ENCODE measurements at places on chromosomes 11 and 22.

DNA sequence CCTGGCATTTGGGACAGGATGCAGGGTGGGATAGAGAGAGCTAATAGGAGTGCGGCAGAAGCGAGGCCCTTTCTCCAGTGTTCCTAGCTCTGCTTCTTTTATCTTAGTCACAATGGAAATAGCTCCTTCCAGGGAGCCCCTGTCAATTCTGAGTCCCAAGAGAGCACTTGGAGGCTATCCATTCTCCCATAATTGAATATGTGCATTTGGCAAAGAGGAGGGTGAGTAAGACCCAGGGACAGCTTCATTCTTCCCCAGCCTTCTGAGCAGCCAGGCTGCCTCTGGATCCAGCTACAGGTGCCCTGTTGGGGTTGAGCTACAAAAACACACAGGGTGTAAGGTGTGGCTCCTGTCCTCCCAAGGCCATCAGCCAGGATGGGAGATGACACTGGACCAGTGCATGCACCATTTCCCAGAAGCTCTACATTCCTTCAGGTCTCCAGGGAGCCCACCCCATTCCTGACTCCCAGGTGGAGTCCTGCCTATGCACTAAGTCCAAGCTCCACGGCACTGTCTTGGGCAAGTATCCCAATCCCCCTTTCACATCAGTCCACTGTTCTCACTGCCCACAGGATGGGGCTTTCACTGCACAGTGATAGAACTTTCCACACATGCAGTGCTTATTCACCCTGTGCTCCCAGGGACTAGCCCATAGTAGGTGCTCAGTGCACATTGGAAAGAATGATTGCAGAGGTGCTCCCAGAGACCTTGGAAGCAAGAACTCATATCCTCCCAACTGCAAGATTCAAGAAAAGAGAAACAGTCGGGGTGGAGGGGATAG is 6.2 kb downstream of the MS4A10 start:
- no peak for DNase-seq

DNA sequence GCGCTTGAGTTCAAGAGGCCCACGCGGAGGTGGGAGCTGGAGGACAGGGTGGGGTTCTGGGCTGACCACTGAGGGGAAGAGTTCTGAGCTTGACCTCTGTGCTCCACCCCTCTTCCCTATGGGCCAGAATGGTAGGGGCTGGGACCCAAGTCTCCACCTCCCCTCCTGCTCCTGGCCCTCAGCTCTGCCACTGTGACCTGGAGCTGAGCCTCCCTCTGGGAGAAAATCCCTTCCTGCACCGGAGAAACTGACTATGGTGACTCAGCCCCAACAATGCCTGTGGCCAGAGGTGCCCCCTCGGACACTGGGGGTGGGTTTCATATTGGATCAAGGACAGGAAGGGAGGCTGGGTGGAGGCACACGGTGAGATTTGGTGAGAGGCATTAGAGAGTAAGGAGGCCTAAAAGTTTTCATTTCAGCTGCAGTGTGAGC is 23.0 kb downstream of the RELT start:
- DNase-seq = no peak

GRCh38 chr11:31325160-31325559 is 44.4 kb downstream of the DCDC1 start:
- DNase-seq = peak; percentile 18

DNA sequence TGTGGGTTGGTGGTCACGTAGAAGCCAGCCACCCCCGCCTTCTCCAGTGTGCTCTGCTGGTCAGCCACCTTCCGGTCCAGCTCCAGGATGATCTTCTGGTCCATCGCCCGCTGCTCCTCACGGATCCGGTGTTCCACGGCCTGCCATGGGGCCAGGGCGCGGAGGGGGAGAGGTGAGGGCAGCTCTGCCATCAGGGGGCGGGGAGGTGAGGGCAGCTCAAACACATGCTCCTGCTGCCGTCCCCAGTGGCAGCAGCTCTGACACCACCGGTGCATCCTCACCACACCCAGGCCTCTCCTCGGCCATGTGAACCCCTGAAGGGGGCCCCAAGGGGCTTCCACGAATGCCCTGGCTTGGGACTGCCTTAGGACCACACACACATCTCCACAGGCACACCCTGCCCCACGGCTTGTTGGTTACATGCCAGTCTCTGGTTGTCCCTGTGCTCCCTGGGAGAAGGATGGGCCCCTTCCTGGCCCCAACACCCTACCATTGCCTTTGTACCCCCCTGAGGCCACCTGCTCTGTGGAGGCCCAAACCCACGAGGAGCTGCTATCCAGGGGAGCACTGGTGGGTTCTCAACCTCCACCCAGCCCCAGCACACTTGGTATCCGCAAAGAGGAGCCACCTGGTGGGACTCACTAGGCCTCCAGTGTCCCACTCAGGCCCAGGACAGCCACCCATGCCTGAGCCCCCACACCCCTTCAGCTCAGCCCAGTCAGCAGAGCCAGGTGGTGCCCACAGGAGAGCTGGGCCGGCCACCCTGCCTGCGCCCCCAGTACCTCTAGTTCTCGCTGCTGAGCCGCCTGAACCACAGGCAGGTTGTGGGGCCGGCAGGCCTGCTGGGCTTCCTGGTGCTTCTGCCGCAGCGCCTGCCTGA is 4.3 kb downstream of the DGCR6L start:
- DNase-seq = no peak

- no peak for DNase-seq
Observed at GRCh38 chr11:44244639-44245310, 65.2 kb downstream of the ALX4 start.

DNA sequence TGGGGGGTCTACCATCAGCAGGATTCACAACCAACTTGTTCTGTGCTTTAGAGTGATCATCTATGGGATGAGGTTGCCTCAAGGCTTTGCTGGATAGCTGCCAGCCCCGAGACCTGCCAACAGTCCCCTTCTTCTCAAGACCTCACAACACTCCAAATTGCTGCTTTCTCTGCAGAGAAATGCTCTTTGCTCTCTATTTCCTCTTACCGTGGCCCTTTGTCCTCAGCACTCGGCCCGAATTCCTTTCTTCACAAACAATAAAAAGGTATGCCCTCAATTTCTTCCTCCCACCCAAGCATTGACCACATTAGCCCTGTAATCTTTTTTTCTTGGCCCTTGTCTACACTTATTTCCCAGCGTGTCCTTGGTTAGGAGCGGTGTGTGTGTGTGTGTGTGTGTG is 147.4 kb upstream of the SNX19 start:
- no peak for DNase-seq

DNA sequence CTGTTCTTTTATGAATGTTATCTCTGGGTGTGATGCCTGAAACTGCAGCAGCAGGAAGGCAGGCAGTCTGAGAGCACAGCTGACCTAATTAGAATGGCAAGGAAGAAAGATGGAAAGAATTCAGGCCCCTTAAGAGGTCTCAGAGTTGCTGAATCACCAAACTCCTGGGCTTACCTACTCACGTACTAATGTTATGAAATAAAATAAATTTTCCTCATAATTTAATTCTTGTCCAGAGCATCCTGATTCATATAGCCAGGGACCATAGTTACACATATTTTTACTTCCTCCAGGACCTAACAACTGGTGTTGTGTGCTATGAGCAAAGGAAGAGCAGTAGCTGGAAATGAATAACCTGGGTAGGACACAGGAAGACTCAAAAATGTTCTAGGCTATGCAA is 41.9 kb downstream of the SNX19 start:
- no peak for DNase-seq

- DNase-seq = no peak
Observed at GRCh38 chr11:13868710-13869397, 93.7 kb upstream of the SPON1 start.

DNA sequence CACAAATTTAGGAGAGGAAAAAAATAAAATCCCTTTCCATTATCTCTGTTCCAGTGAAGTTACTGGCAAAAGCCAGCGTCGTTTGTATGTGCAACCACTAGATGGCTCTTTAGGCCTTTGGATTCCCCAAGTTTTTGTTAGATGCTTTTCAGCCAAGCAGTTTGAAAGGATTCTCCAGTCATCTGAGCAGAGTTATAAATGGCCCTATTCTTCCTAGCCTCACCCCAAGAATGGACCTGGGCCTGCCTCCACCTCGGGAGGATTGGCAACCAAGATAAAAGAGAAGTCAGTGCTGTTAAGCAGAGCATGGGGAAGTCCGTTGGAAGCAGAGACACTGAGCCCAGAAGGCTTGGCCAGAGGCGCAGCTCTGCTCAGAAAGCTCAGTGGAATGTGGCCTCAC is 15.4 kb downstream of the FAM181B start:
- DNase-seq = peak; percentile 59

DNA sequence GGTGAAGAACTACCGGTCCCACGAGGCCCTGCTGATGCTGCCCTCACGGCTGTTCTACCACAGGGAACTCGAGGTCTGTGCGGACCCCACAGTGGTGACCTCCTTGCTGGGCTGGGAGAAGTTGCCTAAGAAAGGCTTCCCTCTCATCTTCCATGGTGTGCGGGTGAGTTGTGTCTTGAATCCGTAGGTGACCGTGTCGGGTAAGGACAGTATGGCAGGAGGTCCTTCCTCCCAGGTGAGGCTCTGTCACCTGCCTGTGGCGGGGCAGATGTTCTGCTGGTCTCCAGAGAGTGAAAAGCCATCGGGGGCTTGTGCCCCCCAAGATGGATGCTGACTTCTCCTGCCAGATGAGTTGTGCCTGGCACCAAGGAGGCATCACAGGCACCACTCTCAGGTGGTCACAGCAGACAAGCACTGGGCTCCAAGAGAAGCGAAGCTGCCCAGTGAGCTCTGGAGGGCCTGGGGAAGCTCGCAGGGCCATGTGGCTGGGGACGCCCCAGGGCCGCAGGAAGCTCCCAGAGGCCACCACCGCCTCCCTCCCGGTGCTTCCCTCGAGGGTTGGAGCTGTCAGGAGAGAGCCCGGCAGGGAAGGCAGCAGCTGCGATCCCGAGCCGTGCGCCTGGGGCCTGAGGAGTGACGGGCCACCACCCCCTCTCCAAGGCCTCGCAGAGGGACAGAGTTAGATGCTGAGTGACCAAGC is 17.3 kb upstream of the PANX2 start:
- no peak for DNase-seq

- peak; percentile 91 for DNase-seq
Observed at GRCh38 chr22:29031227-29032011, 30.2 kb downstream of the C22orf31 start.

GRCh38 chr22:40050258-40050657 is 55.5 kb downstream of the FAM83F start:
- DNase-seq = no peak

DNA sequence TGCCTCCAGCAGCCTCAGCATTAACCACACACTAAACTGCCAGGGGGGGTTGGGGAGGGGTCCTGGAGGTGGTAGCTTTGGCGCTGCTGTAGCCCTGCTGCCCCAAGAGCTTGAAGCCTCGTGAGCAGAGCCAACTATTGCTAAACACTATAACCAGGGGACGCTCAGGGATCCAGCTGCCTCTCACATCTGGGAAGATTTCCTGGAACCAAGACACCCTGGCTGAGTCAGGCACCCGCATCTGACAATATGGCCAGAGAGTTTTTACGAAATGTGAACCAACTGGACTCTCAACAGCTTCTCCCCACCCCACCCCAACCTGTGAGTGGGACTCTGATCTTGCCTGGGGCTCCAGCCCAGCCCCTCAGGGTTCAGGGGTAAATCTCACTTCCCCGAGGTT is 14.3 kb downstream of the C1QTNF6 start:
- no peak for DNase-seq

GRCh38 chr11:34238966-34239365 is 118.8 kb downstream of the ABTB2 start:
- no peak for DNase-seq

DNA sequence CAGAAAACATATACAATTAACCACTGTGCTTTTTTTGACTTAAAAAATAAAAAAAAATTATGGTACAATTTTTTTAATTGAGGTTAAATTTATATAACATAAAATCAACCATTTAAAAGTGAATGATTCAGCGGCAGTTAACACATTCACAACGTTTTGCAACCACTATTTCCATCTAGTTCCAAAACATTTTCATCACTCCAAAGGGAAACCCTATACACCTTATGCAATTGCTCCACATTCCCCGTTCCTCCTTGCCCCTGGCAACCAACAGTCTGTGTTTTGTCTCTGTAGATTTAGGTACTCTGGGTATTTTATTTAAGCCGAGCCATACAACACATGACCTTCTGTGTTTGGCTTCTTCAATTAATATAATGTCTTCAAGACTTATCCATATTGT is 15.3 kb downstream of the DDI1 start:
- DNase-seq = no peak

GRCh38 chr11:15547685-15548084 is 433.0 kb downstream of the INSC start:
- DNase-seq = no peak

GRCh38 chr22:23892130-23892529 is 2.1 kb upstream of the MIF start:
- DNase-seq = no peak

DNA sequence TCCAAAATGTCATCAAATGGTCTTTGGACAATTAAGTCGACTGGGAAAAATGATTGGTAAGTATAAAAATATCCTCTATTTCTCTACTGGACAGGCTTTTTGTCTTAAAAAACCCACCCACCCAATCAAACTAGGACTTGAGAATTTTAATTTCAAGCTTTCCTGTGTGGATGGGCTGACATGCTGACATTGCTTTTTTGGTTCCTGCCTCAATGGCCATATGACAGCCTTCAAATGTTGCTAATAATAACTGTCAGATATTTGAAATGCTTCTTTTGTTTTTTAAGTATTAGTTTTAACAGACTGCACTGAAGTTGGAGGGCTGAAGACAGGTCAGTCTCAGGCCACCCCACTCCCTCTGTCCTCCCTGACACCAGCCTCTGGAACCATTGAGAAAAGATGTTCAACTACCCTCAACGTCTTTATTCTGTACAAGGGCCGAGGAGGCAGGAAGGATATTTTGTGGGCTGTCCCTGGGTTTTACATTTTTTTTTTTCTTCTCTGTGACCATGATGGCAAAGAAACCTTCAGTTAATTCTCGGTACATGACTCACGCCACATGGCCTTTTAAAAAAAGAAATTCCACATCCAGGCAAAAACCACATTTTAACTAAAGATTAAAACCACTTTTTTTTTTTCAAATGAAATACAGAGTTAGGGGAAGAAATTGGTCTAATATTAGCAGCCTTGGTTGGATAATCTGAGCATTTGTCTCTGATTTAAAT is 130.4 kb downstream of the SLC1A2 start:
- peak; percentile 65 for DNase-seq

GRCh38 chr22:19843107-19843856 is 11.4 kb downstream of the GNB1L start:
- DNase-seq = no peak

- no peak for DNase-seq
Observed at GRCh38 chr11:118878163-118878563, 5.5 kb upstream of the CXCR5 start.

DNA sequence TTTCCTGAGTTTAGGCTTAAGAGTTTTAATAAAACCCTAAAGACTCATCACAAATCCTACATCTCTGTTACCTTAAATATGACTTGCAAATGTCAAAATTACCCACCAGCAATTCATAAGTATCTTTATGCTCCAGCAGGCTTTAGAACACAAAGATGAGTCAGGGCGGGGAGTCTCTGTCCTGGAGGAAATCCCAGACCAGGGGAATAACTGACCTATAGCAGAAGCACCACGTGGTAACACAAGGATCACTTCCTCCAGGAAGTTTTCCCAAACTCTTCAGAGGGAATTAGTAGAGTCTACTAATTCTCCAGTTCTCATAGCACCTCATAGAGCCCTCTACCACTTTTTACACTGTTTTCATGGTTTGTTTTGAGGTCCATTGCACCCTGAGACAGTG is 217.0 kb downstream of the NAV2 start:
- DNase-seq = no peak
